ENCODE measurements at places on chromosomes 13 and 19.
A peak's percentile ranks its signal among the peaks of the same experiment; 100 is the strongest.

DNA sequence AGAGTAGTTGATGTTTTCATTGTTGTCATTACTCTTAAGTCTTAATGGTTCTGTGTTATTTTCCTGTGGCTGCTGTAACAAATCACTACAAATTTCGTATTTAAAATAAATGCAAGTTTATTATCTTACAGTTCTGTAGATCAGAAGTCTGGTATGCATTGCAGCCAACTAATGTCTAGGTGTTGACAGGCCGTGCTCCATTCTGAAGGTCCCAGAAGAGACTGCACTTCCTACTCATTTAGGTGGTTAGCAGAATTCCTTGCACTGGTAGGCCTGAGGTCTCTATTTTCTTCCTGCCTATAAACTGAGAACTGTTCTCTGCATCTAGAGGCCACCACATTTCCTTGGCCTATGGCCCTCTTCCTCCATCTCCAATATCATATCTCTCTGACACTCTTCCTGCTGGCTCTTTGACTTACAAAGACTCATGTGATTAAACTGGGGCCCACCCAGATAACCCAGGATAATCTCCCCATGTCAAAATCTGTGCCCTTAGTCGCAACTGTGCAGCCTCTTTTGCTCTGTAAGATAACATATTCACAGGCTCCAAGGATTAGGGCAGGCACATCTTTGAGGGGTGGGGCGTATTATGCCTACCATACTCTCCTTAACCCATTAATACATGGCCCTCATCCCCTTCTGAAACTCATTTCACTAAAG lies 468.4 kb downstream of the FOXO1 start:
- DNase-seq: no peak

GRCh38 chr13:112247471-112248405 lies 128.4 kb upstream of the SPACA7 start:
- DNase-seq: no peak

DNA sequence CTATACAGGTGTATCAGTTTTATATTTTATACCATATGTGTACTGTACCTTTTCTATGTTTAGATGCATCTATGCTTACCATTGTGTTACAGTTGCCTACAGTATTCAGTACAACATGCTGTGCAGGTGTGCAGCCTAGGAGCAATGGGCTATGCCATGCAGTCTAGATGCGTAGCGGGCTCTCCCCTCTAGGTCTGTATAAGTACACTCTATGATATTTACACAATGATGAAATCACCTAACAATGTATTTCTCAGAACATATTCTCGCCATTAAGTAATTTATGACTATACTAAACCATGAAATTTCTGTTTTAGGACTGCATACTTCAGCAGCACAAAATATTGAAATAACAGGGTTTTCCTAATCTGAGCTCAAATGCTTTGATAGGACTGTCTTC lies 179.6 kb downstream of the RFC3 start:
- DNase-seq: no peak

- DNase-seq: no peak
These were observed 894.3 kb upstream of the PCDH20 start for GRCh38 chr13:62309904-62310303.

DNA sequence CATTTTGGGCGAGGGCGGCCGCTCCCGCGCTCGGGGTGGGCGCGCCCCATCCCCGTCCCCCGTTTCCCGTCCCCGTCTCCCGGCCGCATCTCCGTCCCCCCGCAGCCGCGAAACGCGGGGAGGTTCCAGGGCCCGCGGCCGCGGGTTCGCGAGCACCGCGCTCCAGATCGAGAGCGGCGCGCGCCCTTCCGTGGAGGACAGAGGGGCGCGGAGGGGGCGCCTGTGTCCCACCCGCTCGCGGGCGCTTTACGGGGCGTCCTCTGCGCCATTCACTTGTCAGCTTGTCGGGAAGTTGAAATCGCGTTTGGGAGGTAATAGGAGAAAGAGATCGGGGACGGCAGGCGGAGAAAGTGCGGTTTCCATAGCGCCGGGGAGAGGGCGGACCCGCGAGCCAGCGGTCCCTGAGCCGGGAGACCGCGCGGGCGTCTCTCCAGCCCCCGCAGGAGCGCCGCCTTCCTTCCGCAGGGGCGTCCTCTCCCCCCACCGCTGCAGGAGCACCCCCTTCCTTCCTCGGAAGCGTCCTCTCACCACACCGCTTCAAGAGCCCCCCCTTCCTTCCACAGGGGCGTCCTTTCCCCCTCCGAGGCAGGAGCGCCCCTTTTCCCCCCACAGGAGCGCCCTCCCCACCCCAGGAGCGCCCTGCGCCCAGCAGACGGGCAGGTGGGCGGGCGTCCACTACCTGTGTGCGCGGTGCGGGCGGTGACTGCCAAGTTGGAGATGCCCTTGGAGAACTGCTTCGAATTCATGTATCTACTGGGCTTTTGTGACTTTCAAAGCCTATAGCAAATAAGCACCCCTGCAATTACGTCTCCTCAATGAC lies 962 bp upstream of the IRS2 start:
- peak; percentile 57 for DNase-seq

DNA sequence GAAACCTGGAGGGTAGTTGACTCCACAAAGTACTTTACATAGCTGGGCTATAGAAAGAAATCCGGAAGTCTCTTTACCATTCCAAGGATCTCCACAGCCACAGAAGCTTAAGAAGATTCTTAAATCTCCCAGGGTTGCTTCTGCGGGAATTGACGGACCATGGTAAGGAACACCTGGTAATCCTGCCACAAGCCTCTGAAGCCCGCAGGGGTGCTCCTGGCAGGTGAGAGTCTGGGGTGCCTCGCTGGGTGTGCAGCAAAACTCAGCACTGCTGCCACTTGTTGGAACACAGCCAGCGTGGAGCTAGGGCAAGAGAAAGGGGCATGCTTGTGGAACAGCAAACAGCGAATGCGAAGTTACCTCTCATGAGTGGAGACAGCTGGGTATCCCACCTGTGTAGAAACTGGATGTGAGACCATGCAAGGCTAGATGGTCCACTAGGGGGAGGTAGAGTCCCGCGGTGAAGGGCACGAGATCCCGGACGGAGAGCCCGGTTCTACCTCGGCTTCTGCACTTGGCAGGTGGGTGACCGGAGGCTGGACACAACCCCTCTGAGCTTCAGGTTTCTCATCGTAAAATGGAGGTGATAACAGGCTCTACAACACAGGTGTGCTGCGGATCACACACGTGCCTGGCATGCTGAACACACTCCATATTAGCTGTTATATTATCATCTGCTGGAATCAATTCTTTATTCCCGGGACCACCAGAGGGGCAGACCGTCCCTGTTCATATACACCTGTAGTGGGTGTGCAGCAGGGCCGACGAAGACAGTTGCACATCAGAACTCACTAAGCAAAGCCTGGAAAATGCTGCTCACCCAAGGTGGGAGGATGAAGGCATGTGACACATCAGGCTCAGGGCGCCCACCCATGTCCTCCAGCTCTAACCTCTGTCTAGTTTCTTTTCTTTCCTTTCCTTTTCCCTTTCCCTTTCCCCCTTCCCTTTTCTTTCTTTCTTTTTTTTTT lies 24.1 kb upstream of the UBAC2 start:
- peak; percentile 69 for DNase-seq

DNA sequence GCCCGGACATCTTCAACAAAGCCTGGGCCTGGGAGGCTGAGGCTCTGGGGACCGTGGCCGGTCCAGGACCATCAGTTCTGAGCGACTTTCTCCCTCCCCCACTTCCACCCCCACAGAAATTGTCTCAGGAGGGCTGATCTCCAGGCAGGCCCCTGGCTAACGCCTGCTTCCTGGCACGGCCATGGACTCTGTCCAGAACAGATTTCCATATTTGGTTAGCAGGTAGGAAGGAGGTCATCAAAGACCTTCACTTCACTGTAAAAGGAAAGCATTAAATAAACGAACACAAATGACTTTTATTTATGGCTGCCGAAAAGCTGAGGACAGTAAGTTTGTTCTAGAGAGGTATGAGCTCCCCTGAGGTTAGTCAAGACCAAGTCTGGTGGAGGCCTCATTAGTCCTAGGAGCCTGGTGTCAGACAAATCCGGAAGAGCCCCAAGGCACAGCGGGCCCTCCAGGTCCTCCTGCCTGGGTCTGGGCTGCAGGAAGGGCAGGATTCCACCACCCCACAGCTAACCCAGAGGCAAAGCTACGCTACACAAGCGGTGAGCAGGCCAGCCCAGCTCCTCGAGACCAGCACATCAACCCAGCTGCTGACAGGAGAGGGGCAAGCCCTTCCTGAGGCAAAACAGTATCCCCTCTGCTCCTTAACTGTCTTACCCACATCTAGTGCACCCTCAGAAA lies 4.6 kb upstream of the PLPP2 start:
- no peak for DNase-seq
